ENCODE measurements at places on chromosomes 12 and 14.
A peak's percentile ranks its signal among the peaks of the same experiment; 100 is the strongest.

DNA sequence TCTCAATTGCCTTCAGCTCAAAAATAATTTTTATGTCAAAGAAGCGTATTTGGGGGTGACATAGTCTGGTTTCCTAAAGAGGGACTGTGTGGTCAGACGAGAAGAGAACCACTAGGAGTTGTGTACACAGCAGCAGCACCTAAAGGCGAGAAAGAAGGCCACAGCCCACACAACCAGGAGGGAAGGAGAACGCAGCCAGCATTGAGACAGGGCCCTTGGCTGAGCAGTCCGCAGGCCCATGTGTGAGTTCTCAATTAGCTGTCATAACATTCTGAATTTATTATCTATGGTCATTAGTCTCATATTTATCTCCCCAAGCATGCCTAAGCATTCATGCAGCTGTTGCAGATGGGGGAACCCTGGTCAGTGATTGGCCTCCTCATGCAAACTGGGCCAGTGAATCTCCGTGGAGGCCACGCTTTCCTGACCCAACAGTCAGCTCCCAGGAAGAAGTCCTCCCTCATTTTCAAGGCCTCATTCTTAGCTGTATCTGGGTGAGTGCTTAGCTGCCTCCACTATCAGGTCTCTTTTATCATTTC is 81.2 kb upstream of the ATF7IP start:
- no peak for DNase-seq

DNA sequence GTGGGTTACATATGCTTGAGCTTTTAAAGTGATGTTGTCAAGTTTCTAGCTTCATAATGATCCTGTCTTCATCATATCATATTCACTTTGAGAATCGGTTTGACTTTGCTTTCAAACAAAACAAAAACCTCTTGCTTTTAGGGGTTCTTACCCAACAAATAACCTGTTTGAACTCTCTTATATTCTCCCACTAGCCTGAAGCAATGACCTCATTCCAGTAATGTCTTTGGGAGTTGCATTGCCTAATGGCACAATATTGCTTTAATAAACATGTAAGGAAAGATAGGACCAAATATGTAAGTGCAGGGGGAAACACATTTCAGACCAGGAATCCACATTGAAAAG is 27.7 kb downstream of the WBP11 start:
- no peak for DNase-seq

DNA sequence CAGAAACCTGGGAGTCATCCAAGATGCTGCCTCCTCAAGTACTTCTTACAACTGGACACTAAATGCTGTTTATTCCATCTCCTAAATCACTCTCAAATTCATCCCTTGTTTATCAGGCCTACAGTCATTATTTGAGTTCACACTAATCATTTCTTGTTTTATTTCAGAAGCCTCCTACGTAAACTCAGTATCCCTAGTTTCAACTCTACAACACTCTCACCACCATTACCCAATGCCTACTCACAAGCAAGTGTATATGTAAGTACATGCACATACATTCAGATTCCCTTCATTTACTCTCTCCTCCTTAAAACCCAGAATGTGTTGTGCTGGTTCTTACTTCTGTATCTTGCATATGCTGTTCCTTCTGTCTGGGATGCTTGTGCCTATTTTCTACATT is 43.0 kb downstream of the DDHD1 start:
- no peak for DNase-seq

GRCh38 chr12:31507966-31508365 is 83.0 kb downstream of the DENND5B start:
- no peak for DNase-seq

- no peak for DNase-seq
Measured at GRCh38 chr14:22870811-22871223, 723 bp upstream of the LRP10 start.

- no peak for DNase-seq
Measured at GRCh38 chr12:129903956-129904829, at the start of gene TMEM132D. TSS of gene TMEM132D (minus strand) at chr12:129904025.

GRCh38 chr14:74240794-74241651 is 1.8 kb downstream of the VSX2 start:
- no peak for DNase-seq

GRCh38 chr12:1532375-1533165 is 61.8 kb downstream of the FBXL14 start:
- no peak for DNase-seq

GRCh38 chr12:124684971-124685688 is 117.7 kb upstream of the NCOR2 start:
- no peak for DNase-seq

- no peak for DNase-seq
Measured at GRCh38 chr12:88518863-88519403, 61.3 kb downstream of the KITLG start.

- no peak for DNase-seq
Measured at GRCh38 chr12:50043854-50044253, 13.5 kb upstream of the ASIC1 start.

DNA sequence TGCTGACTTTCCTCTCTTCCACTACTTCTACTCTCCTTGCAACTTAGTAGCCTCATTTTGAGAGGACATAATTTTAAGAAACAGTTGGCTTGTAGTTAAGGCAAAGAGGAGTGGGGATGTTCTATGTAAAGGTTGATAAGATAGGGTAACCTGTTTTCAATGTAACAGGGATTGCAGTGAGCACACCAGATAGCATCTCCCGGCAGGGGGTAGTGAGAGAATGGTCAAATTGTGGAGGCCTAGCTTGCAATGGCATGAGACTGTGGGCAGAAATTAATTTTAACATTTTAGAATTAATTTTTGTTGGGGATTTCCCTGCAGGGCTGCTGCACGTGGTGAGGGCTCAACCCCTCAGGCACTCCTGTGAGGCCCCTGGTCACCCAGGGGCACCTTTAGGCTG is 41.4 kb downstream of the KLRG1 start:
- DNase-seq = no peak

GRCh38 chr14:61191733-61192132 is 89.4 kb downstream of the TMEM30B start:
- no peak for DNase-seq

GRCh38 chr12:120230326-120230973 is 29.5 kb upstream of the RPLP0 start:
- no peak for DNase-seq

DNA sequence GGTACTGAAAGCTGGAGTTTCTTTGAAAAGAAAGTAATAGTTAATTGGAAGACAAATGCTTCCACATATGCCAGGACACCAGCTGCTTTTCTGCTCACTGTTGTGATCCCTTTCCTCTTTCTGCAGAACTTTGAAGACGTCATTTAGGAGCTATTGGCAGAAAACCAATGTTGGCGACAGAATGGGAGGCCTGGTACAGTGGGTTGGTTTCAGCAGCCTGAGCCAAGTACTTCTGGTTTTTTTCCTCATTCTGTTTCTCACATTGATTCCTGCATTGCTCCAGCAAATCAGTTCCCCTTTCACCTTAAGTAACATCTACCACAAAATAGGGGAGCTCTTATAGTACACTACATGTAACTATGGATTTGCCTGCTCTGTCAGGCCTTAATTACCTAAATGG is 96.9 kb downstream of the FIGNL2 start:
- peak; percentile 69 for DNase-seq

- peak; percentile 24 for DNase-seq
Measured at GRCh38 chr12:124904306-124905098, 9.9 kb downstream of the UBC start.

DNA sequence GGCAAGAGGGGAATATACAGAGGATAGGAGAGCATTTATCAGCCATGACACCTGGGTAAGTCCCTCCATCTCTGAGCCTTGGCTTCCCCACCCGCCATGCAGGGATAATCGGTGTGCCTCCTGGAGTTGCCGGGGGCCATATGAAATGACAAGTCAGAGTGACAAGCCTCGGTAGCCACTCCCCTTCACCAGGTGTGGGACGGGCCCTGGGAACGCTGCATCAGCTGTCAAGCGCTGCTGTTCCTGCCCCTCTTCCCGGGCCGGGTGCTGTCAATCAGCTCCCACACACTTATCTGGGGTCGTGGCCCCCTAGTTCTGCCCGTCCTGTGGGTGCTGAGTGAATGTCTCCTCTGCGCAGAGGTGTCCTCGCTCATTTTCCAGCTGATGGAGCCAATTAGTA is 57.2 kb downstream of the MVK start:
- DNase-seq = no peak

GRCh38 chr12:87930033-87930432 is 99.2 kb downstream of the C12orf50 start:
- DNase-seq = no peak

DNA sequence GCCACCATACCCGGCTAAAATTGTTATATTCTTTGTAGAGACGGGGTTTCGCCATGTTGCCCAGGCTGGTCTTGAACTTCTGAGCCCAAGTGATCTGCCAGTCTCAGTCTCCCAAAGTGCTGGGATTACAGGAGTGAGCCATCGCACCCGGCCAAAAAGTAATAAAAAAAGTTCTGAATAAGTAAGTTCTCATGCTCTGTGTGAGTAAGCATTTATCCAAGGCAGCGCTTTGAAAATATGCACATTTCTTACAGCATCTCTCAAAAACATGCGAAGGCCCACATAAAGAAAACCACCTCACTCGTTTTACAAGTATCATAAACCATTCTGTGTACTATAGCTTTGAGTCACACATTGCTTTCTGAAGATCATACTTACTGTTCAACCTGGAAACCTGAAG is 8.6 kb downstream of the GIT2 start:
- no peak for DNase-seq

DNA sequence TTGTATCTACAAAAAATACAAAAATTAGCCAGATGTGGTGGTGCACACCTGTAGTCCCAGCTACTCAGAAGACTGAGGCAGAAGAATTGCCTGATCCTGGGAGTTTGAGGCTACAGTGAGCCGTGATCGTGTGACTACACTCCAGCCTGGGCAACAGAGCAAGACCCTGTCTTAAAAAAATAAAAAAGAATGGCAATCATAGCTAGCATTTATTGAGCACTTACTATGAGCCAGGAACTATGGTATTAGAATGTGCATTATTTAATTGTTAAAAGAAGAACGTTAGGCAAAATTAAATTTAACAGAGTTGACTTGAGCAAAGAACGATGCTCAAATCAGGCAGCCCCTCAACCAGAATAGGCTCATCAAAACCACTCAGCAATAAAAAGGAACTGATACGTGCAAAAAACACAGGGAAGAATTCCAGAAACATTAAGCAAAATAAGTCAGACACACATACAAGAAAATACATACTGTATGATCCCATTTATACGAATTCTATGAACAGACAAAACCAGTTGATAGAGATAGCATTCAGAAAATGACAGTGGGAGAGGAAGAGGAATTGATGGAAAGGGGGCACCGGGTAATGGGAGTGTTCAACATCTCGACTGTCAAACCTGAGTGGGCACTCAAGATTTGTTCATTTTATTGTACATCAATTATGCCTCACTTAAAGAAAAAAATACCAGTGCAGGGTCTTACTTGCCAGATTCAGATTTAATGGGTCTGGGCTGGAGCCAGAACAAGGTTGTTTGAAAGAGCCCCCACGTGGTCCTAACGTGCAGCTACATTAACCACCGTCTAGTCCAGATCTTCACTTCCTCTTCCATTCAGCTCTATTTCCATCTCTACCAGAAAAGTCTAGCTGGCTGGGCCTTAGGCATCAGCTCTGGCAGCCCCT is 8.0 kb downstream of the SCNN1A start:
- DNase-seq = no peak
